ENCODE measurements at places on chromosomes 11 and 22.

- no peak for DNase-seq
Observed at GRCh38 chr11:118975771-118976709, 4.5 kb downstream of the FOXR1 start.

DNA sequence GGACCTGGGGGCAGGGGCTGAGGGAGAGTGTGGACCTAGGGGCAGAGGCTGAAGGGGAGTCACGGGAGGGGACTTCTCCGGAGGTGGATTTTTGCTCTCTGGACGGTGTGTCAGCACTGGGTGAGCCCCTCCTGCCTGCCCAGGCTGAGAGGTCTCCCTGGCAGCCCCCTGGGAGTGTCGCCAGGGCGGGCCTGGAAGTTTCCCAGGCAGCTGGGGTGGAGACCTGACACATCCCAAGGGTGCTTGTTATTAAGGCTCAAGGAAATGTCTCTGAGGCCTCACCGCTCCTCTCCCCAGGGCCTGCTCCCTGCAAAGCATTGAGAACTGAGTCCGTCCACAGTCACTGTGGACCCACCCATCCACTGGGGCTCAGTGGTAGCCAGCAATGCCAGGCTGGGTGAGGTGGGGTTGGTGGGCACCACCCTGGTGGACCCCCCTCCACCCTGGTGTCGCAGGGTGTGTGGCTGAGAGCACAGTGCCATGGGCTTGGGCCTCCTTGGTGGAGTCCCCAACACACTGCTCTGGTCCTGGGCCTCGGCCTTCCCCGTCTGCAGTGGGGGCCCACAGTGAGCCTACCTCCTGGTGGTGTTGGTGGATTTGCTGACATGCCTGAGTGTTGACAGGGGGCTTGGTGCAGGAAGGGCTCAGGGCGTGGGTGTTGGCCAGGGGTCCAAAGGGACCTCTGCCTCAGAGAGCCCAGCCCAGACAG lies 2.5 kb downstream of the CD81 start:
- no peak for DNase-seq

- no peak for DNase-seq
Observed at GRCh38 chr11:117600234-117600783, 196.7 kb downstream of the DSCAML1 start.

GRCh38 chr11:1129611-1130160 lies 28.1 kb upstream of the MUC5AC start:
- DNase-seq = no peak

GRCh38 chr11:61062181-61062930 lies 39.9 kb upstream of the CD5 start:
- DNase-seq = no peak

- DNase-seq = no peak
Observed at GRCh38 chr11:93249459-93250220, 51.8 kb upstream of the SLC36A4 start.

- no peak for DNase-seq
Observed at GRCh38 chr22:40593460-40594273, 42.9 kb downstream of the MRTFA start.

DNA sequence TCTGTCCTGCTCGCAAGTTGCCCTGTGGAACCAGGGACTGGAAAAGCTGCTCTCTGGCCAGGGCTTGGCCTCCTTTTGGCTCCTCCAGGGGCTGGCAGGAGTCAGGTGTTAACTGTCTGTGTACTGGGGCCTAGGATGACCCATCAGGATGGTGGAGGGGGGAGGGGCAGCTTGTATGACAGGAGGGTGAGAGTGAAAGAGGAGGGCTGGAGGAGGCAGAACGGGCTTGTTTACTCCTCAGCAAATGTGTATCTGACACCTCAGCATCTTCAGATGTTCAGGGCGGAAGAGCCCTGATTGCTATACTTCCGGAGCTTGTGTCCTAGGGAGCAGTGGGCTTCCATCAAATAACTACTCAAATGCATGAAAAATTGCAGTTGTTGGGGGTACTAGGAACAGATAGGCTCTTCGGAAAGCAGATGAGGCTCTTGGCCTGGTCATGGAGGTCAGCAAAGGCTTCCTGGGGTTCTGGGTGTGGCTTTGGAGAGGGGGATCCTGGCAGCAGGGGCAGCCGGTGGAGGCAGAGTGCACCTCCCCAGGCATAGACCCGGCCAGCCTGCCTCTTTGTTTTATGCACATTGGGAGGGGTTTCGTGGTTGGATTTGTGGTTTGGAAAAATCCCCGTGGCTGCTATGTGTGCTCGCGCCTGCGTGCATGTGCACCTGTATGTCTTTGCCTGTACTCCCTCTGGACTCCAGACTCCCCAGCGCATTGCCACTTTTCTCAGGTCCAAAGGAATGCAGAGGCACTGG lies 31.2 kb downstream of the CD82 start:
- DNase-seq = no peak

GRCh38 chr22:47798229-47798628 lies 1035.8 kb downstream of the TBC1D22A start:
- no peak for DNase-seq

GRCh38 chr11:119970555-119971304 lies 167.2 kb downstream of the TRIM29 start:
- DNase-seq = no peak

- DNase-seq = no peak
Observed at GRCh38 chr11:114136686-114137640, 77.5 kb downstream of the ZBTB16 start.

- no peak for DNase-seq
Observed at GRCh38 chr11:79428406-79428805, 12.4 kb downstream of the TENM4 start.

DNA sequence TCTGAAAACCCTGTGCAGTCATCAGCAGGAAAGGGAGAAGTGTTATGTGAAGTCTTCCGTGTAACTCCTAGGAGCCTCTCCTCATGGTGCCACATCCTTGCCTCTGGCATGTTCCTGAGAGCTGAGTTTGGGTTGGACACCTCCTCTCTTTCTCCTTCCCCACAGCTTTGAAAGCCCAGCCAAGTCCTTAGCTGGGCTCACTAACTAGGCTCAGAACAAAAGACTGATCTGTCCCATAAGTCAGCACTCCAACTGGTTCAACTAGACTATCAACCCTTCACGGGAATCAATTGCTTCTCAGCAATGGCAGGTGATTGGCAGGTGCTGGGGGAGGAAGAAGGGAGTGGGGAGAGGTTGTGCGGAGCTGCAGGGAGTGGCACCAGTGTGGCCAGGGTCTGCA lies 509.9 kb upstream of the B3GAT1 start:
- peak; percentile 10 for DNase-seq

GRCh38 chr11:85569525-85569924 lies 57.6 kb downstream of the DLG2 start:
- no peak for DNase-seq

DNA sequence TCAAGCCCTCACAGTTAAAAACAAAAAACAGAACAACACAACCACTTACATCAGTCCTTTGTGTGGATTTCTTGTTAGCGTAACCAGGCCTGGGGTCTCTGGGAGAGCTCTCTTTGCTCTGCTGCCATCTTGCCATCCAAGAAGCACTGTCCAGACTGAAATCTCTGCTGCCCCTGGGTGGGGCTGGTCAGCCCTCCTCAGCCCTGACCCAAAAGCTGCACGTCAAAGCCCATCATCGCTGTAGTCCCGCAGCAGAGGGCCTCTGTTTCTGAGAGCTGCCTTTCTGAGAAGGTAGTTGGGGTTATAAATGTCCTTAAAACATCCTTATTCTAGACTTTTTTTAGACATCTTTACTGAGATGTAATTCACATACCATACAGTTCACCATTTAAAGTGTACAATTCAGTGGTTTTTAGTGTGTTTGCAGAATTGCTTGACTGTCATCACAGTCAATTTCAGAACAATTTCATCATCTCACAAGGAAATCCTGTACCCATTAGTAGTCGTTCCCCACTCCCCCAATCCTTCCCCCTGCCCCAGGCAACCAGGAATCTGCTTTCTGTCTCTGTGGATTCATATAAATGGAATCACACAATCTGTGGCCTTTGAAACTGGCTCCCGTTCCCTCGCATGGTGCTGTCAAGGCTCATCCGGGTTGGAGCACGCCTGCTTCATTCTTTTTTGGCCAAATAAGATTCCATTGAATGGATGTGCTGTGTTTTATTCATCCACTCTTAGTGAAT lies 94.9 kb downstream of the TBC1D22A start:
- DNase-seq = no peak

GRCh38 chr11:37504921-37505320 lies 906.9 kb upstream of the RAG2 start:
- DNase-seq = peak; percentile 95

- peak; percentile 14 for DNase-seq
Observed at GRCh38 chr11:11935536-11935935, 72.9 kb downstream of the DKK3 start.

DNA sequence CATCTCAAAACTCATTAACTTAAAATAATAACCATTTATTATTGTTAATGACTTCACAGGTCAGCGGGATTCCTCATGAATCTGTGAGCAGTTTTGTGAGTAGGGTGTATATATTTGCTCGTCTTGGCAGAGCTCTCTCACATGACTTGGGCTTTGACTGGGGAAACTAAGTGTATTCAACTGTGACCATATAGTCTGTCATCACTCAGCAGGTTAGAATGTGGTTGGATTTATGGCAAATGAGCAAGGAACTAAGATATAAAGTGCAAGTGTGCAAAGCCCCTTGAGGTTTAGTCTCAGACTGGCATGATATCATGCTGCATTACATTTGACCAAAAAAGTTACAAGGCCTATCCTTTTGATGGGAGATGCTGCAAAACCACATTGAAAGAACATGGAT lies 254.8 kb downstream of the CNTN5 start:
- DNase-seq = no peak

GRCh38 chr11:116276051-116277044 lies 496.4 kb downstream of the BUD13 start:
- DNase-seq = peak; percentile 33

GRCh38 chr11:44833221-44833876 lies 106.6 kb downstream of the TSPAN18 start:
- DNase-seq = no peak

DNA sequence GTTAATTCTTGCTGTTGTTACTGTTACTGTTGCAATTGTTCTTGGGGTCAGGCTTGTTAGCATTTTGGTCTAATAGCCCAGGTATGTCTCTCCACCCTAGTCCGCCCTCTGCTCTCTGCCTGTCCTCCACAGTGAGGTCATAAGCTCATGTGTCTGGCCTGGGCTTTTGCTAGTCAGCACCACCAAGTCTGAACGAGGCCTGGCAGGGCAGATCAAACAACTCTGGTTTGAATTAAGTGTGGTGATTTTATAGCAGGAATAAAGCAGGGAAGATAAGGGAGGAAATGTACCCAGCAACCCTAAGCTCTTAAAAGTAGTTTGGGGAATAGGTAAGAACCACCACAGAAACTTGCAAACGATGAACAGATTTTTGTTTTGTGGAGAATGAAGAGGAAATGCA lies 98.7 kb downstream of the ABTB2 start:
- no peak for DNase-seq

GRCh38 chr11:119749006-119749565 lies 20.1 kb upstream of the NECTIN1 start:
- DNase-seq = no peak

GRCh38 chr22:43998679-43999264 lies 25.3 kb upstream of the PARVB start:
- DNase-seq = no peak

DNA sequence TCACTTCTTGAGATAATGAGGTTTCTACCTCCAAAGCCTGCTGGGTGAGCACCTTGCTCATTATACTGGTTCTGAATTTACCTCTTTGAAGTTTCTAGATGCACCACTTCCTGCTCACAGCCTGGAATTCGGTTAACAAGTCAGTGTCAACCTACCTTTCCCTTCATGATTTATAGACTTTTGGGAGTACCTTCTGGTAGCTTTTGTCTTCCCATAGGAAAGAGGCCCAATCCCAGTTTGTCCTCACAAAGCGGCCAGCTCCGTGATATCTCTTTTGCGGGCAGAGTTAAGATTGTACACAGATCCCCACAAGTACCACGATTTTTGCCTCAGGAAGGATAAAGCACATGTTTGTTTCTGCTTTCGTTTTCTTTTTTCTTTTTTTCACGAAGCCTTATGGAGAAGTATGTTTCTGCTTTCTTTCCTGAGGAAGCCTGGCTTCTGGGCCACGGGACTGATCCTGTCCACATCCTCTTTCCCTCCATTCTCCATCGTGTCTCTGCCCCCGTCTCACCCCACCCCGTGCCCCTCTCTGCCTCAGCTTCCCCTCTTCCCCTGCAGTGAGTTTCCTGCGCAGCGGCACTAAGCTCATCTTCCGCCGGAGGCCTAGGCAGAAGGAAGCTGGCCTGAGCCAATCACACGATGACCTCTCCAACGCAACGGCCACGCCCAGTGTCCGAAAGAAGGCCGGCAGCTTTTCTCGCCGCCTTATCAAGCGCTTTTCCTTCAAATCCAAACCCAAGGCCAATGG lies 5.7 kb upstream of the HINFP start:
- DNase-seq = no peak

All from epithelial cell of esophagus (primary cell).